ENCODE measurements at places on chromosomes 3 and 15.

- DNase-seq: no peak
These were observed 53.1 kb upstream of the MAP4 start for GRCh38 chr3:48069339-48069738.

GRCh38 chr3:149145974-149146373, 16.5 kb downstream of the HPS3 start:
- DNase-seq: peak; percentile 99

GRCh38 chr15:98195796-98196195, 235.3 kb downstream of the ARRDC4 start:
- no peak for DNase-seq

GRCh38 chr15:60569596-60569995, 90.7 kb upstream of the ICE2 start:
- DNase-seq: no peak

GRCh38 chr15:100602823-100603393, 519 bp downstream of the ASB7 start:
- DNase-seq: peak; percentile 23

DNA sequence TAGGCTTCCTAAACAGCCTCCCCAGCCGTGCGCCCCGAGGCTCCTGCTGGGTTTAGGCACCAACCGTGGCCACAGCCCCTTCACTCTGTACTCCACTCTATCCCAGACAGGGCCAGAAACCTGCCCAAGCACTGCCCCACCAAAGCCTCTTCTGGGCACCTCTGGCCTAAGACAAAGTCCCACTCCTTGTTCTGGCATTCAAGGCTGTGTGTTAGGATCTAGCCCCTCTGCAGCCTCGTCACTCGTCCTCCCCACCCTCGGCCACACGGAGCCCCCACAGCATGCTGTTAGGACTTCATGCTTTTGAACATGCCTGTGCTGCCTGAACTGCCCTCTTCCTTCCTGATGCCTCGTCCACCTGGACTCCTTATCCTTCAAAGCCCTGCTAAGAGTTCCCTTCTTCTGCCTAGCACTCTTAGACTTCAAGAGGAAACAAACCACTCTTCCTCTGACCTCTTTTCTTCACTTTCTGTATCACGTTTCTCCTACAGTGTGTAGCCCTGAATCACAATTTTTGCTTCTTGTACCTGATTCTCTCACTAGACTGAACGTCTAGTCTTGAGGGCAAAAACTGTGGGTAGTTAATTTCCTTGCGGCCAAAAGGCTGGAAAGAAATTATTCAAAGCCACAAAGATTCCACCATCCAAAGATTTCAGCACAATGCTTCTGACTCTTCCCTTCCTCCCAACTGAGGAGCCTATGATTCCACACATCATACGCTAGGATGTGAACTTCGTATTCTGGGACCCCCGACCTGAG, 28.6 kb downstream of the WNT7A start:
- no peak for DNase-seq

DNA sequence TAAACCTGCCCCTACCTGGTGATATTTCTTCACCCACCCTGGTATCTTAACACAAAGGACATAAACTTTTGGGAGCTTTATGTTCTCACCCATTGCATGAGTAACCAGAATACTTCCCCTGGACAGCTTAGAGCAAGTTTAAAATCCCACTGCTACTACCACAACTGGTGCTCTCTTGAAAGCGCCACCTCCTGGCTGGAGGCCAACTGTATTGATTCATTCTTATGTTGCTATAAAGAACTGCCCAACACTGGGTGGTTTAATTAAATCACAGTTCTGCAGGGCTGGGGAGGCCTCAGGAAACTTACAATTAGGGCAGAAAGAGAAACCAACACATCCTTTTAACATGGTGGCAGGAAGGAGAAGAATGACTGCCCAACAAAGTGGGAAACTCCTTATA, 592.4 kb downstream of the EPHA3 start:
- DNase-seq: no peak

- peak; percentile 58 for DNase-seq
These were observed 64.5 kb downstream of the ZNF148 start for GRCh38 chr3:125310623-125311081.

- DNase-seq: peak; percentile 4
These were observed 140.7 kb downstream of the VPS8 start for GRCh38 chr3:184952671-184953070.

- no peak for DNase-seq
These were observed 29.3 kb downstream of the FBLN2 start for GRCh38 chr3:13578251-13578650.

DNA sequence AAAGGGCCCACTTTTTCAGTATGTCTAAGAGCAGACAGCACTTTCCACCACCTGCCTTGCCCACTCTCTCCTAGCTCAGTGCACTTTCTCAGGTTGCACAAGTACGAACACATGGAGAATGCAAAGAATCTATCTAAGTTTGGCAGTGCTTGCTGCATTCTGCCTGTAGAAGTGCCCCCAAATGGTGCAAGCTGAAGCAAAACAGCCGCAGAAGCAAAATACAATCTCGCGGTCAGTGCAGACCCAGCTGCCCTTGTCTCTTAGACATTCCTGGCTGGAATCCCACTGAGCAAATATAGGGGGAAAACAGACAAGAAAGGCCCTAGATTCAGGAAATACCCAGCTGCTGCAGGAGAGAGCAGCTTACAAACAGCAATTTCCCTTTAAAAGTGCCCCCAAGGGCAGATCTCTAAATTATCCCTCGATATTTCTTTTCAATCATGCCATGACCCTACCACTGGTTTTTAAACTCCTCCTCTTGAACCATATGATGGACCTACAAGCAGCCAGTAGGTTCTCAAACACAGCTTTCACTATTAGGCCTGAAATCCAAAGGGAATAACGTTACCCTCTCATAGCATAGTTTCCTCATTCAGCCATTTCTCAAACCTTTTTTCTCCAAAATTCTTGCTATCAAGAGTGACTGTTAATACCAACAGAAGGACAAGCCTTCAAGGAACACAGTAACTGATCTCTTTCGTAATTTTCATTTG, 67.0 kb downstream of the TNIK start:
- no peak for DNase-seq

GRCh38 chr3:42264399-42265058, 1.5 kb downstream of the CCK start:
- DNase-seq: no peak

GRCh38 chr3:43738305-43738704, 47.6 kb downstream of the ABHD5 start:
- DNase-seq: no peak
